ENCODE measurements at places on chromosomes 3 and 15.
A peak's percentile ranks its signal among the peaks of the same experiment; 100 is the strongest.

DNA sequence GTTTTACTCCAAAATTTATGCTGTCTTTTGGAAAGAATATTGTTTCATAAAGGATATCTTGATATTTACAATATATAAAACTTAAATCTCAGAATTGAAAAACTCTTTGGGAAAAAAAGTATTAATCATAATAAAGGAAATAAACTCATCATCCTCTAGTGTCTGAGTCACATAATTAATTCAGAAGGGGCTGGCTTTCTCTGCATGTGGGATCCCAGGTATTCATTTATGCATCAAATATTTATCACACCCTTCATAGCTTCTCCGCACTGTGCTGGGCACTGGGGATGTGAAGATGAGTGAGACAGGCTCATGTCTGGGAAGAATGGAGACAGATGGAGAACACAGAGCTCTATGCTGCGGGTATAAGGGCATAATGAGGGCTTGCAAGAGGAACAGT, 65.6 kb downstream of the CCNL1 start:
- no peak for DNase-seq

GRCh38 chr3:48271763-48272498, 31.0 kb downstream of the ZNF589 start:
- no peak for DNase-seq

- DNase-seq: no peak
Observed at GRCh38 chr3:38985581-38985980, 66.2 kb downstream of the SCN11A start.

DNA sequence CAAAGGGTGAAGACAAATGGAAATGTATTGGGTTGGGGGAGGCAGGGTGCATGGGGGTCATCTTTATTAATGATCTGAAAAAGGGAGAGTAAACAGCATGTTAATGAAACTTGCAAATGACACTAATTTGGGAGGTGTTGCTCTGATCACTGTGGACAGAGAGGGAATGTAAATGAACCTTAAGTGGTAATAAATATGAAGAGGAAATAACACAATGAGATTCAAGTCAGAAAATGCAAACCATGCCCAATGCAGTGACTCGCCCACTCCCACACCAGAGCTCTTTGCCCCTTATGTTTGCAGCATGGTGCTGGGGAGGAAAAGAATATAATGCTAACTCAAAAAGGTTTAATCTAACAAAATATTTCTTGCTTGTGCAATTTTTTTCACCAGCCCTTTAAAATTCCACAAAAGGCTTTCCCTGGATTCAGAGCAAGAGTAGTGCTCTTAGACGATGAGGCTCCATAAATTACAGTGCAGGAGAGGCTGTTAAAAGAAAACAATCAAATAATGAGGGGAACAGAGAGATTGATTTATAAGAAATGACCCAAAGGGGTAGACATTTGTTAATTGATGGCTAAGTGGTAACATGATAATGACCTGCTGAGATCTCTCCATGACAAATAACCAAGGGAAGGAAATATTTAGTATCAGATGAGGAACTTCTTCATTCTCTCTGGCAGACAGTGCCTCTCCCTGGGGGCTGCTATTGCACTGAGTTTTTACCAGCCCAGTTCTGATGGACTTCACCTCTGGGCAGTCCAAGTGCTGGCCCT, 210.0 kb upstream of the PPP2R3A start:
- no peak for DNase-seq

DNA sequence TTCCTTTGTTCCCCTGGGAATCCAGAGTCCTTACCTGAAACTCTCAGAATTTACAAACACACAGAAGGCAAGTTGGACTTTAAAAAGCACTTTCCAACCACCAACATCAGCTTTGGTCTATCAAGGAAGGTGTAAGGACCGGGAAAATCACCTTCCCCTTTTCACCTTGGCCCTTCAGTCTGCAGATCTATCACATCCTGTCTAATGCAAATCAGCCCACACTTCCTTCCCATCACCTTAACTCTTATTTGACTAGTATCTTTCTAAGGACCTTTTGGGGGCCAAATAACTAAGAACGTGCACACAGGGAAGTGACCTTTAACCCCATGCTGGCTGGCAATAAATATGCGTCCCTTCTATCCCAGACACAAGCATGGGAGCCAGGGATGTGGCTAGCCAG, 320.6 kb downstream of the ARRDC4 start:
- DNase-seq: no peak

GRCh38 chr3:185823078-185824044, 1.5 kb downstream of the IGF2BP2 start:
- peak; percentile 51 for DNase-seq

- DNase-seq: no peak
Observed at GRCh38 chr3:191982481-191982880, 521.5 kb downstream of the PYDC2 start.

DNA sequence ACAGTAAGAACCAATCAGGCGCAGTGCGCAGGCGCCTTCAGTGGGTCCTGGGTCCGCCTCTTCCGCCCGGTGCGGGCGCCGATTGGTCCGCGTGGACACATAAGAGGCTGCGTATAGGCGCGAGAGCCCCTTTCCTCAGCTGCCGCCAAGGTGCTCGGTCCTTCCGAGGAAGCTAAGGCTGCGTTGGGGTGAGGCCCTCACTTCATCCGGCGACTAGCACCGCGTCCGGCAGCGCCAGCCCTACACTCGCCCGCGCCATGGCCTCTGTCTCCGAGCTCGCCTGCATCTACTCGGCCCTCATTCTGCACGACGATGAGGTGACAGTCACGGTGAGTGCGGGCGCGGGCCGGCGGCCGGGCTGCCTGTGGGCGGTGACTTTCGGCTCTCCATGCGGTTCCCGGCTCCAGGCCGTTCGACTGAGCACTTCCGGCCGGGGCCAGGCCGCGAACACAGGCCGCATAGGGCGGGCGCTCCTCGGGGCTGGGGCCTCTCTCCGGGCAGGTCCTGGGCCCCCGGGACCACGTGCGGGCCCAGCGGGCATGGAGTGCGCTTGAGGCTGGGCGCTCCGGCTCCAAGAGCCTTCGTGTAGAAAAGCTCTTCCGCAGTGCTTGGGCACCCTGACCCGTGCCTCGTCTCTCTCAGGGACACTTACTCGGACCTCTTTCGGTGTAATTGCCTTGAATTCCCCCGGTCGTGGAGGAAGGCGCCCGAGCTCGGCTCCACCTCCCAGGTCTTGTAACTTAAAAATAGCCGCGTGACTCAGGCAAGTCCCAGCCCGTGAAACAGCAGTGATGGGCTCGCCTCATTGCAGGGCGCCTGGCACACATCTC, at the start of gene RPLP1:
Gene RPLP1, plus strand, starts transcription at position 127 of the 830 bp plus-strand sequence. Its CDS starts 131 bp downstream, at position 258.
- DNase-seq: peak; percentile 95

- DNase-seq: no peak
Observed at GRCh38 chr3:171458864-171459136, 1.4 kb downstream of the TNIK start.

GRCh38 chr3:9595877-9596276, 42.3 kb upstream of the LHFPL4 start:
- DNase-seq: no peak

- no peak for DNase-seq
Observed at GRCh38 chr3:135138776-135139175, 343.7 kb downstream of the EPHB1 start.

- no peak for DNase-seq
Observed at GRCh38 chr3:122030381-122031122, 8.5 kb upstream of the ILDR1 start.

DNA sequence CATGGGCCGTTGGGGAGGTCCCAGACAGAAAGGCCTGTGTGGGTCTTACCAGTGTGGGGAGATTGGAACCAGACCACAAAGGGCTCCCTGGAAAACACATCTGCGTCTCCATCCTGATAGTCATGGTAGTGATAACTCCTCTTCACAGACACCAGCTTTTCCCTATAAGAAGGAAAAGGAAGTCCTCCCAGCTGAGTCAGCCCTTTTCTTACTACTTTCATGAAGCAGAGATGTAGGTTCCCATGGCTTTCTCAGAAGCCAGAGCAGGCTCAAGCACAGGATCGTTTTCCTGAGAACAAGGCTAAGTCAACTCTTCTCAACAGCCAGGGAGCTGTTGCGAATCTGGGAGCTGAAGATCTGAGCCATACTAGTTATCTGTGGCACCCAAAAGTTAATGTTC, 6.1 kb downstream of the DNASE1L3 start:
- DNase-seq: no peak

DNA sequence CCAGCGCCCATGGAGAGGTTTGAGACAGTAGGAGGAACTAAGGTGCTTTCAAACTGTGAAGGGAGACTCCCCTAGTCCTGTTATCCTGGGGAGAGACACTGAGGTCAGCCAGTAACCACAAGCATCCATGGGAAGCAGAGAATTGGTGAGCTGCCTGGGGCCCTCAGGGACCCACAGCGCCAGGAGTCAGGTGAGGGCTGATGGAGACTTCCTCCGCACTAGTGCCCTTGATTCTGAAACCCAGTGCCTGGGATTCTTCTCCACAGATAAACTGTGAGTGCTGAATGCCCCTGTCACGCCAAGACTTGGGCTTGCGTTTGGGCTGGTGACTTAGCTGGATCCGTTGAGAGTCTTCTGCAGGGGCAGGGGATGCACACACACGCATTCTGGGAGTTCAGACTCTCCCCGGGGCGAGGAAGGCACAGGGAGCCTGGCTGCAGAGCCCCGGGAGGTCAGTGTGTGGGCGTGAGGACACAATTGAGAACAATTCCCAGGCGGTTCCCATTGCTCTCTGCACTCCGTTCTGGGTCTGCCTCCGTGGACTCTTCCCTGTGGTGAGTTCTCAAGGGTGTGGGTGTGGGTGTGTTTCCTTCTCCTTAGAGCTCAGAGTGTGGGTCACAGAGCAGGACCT, 37.9 kb upstream of the SLCO2A1 start:
- peak; percentile 14 for DNase-seq

- DNase-seq: no peak
Observed at GRCh38 chr15:32657941-32658340, 16.4 kb downstream of the SCG5 start.

DNA sequence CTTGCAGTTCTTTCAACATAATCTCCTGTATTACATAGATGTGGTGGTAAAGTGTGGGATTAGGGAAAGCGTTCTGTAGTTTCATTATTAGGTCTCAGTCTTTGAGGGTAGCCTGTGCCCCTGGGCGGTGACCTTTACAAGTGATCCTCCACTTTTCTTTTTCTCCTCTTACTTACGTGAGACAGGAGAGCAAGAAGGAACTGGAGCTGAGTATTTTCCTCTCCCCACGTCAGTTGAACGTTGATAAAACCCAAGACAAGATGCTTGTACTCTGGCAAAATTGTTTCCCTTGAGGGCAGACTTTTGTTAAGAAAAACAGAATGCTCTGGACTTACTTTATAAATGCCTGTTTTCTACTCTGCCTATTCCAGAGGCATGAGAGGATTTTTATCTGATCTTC, 378.7 kb downstream of the ZNF385D start:
- DNase-seq: no peak

GRCh38 chr15:38247336-38247735, 5.3 kb upstream of the SPRED1 start:
- DNase-seq: peak; percentile 77

DNA sequence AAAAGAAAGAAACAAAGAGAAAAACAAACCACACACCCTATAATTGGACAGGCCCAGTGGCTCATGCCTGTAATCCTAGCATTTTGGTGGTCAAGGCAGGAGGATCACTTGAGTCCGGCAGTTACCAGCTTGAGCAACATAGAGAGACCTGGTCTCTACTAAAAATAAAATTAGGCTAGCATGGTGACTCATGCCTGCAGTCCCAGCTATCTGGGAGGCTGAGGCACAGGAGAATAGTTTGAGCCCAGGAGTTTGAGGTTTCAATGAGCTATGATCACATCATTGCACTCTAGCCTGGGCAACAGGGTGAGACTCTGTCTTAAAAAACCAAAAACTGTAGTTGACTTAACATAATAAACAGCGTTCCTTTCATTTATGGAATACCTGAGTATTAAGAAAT, 72.3 kb upstream of the ST3GAL6 start:
- DNase-seq: no peak

GRCh38 chr3:197181741-197182140, 116.7 kb downstream of the DLG1 start:
- no peak for DNase-seq

GRCh38 chr3:48469046-48469915, 22.7 kb downstream of the ATRIP start:
- no peak for DNase-seq

DNA sequence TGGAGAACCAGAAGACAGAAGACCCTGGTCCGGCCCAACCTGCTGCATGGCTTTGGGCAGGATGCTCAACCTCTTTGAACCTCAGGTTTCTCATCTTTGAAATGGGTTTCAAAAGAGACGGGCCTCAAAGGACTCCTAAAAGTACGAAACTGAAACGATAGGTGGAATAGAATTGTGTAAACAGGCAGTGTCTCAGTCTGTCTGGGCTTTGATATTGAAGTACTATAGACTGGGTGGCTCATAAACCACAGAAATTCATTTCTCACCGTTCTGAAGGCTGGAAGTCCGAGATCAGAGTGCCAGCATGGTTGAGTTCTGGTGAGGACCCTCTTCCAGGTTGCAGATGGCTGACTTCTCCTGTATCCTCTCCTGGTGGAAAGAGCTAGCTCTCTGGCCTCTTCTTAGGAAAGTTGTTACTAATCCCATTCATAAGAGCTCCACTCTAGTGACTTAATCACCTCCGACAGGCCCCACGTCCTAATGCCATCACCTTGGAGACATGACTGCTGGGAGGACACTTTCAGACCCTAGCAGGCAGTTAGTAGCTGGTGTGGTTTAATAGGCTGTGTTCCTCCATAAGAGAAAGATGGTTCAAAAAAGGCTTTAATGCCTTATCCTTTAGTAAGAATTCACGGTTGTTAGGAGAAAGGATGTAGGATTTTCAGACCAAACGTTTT, 35.7 kb downstream of the SSUH2 start:
- DNase-seq: no peak

DNA sequence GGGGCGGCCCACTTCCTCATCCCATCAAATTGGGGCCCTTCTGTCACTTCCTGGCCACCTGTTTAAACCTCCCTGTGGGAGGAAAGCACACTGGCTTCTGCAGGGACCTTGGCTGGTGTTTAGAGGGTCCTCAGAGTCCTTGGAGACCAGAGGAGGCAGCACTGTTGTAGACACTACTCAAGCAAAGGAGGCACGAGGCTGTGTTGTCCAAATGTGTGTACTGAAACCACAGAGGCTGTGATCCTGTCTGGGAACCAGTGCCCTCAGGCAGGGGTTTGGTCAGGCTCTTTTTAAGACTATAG, 12.4 kb upstream of the SEC13 start:
- no peak for DNase-seq

DNA sequence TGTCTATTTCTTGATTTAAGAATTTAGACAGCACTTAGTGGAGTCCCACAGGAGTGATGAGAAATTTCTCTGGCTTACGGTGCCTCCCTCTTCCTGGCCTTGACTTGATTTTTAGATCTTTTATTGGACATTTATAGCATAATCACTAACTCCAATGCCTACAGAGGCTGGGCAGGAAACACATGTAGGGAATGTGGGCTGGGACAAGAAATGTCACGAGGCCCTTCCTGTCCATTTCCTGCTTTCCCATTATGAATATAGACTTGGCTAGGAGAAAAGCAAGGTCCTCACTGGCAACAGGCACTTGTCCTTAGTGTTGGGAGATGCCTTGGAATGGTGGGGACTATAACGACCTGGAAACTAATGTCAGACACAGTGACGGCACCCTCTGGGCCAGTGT, 100.3 kb downstream of the MYLK start:
- DNase-seq: peak; percentile 85

- DNase-seq: peak; percentile 36
Observed at GRCh38 chr3:129688271-129688895, 81.9 kb upstream of the PLXND1 start.

Data from endothelial cell of umbilical vein (primary cell).